Motor neuron (in vitro differentiated cells): ENCODE measurements at places on chromosomes 6 and 20. TPM values are rescaled to one million over a fixed set of nuclear protein-coding genes. Genes with fewer than 3 reads are reported as not detected.

Gene WFDC10A
- total RNA-seq: not detected in 2 replicates

Gene SLC16A10
- 3.1 and 6.1 TPM in 2 replicates for total RNA-seq

Gene OR2B6
- not detected in 2 replicates for total RNA-seq

Gene HLA-G
- total RNA-seq: not detected in 2 replicates

Gene DDX43
- total RNA-seq: not detected in 2 replicates

Gene FUT9
- total RNA-seq: 8.0 and 8.4 TPM in 2 replicates

Gene LZTS3
- total RNA-seq: 17.2 and 17.8 TPM in 2 replicates

Gene ADTRP
- 3.4 and 4.1 TPM in 2 replicates for total RNA-seq

Gene OXT
- total RNA-seq: not detected in 2 replicates

Gene ULBP1
- total RNA-seq: 2.3 and 3.9 TPM in 2 replicates
